ENCODE measurements at places on chromosomes 7 and 10. TPM values are rescaled to one million over a fixed set of nuclear protein-coding genes. Genes with fewer than 3 reads are reported as not detected.

The PCDH15 gene
- not detected for total RNA-seq

The NEBL gene
- total RNA-seq = 0.66 TPM

The LRRTM3 gene
- total RNA-seq = not detected

DNA sequence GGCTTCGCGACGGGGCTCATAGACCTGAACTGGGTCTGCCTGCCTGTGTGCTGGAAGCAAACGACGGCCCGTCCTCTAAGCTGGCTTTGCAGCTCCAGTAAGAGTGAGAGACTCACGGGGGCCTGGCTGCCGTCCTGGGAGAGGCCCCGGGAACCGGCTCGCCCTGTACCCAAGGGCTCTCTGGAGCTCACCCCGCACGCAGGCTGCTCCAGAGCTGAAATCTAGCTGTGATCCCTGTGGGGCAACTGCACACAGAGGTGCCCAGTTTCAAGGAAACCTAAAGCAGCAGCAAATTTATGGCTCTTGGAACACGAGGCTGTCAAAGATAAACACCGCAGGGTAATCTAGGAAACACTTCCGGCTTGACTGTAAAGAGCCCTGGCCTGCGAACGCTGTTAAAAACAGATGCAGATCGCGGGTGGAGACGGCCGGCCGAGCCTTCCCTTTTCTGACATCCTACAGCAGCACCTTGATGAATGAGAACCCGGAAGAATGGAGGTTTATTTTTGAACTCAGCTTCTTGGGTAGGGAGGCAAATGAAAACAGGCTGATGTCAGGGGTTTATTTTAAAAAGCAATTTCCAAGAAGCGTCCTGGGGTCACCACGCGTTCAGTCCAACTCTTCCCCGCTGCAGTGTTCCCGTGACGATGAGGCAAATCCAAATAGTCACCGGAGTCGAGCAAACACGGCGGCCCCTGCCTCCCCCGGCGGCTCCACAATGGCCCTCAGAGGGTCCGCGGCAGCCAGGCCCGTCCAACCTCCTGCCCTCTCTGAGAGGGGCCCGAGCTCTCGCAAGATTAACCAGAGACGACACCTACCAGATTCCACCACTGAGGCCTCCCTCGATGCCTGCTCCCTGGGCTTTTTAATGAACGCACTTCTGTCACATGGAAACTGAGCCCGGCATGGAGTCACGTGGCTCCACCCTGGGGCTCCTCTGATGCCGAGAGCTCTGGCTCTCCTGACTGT, 29.6 kb downstream of the AMZ1 start:
- peaks cover 14% of the 10 kb centered on the region for H3K4me1 ChIP-seq
- no peak overlapping the region for H3K27ac ChIP-seq
- no peak for DNase-seq
- H3K27me3 ChIP-seq = no peaks in the 10 kb centered on the region
- H3K4me3 ChIP-seq = no peak overlapping the region
- H3K36me3 ChIP-seq = peaks cover 68% of the 10 kb centered on the region

DNA sequence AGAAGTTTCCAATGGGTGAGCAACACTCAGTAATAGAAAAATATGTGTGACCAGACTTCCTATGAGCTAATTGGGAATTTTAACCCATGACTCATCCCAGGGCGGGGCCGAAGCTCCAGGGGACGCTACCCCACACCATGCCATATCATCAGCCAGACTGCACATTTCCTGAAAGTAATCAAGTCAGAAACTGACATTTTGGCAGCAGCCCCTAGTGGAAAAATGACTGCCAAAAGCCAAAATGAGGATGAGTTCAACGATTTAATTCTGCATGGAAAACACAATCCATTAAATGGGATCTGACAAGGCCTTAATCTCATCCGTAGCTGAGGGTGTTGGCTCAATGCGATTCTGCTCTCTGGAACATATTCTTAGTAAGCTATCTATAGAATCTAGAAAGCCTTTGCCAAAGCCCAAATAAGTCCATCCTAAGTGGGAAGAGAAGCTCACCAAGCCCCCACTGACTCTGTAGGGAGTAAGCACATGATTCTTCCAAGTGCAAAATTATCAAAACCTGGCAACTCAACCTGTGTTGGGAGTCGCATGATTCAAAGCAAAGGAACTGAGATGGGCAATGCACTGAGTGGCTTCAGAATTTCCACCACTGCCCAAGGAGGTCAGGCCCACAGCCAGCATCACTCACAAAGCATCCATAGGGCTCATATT, 93.1 kb upstream of the PDE1C start:
- H3K27ac ChIP-seq = peak overlapping the region; percentile 98
- H3K36me3 ChIP-seq = no peaks in the 10 kb centered on the region
- H3K4me3 ChIP-seq = no peak overlapping the region
- peak; percentile 88 for DNase-seq
- H3K27me3 ChIP-seq = no peaks in the 10 kb centered on the region

DNA sequence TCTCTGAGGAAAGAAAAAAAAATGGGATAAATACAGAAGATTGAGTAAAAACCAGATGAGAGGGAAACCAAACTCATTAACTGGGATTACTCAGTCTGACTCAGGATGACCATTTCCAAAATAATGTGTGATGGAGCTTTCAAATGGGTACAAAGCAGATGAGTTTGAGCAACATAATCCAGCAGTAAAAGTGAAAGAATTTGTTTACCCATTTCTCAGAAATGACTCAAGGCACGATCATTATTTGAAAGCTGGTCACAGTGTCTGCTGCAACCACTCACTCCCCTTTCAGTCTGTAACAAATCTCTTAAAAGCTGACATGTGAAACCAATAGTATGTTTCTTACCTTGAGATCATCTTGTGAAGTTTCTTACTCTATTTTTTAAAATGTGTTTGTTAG, 104.7 kb upstream of the KLF14 start:
- peak; percentile 92 for DNase-seq
- H3K4me3 ChIP-seq = no peak overlapping the region
- H3K36me3 ChIP-seq = no peaks in the 10 kb centered on the region
- peaks cover 30% of the 10 kb centered on the region for H3K4me1 ChIP-seq
- H3K27me3 ChIP-seq = no peaks in the 10 kb centered on the region

All from SJSA1 (cell line).